ENCODE measurements at places on chromosomes 12 and 14. TPM values are rescaled to one million over a fixed set of nuclear protein-coding genes. Genes with fewer than 3 reads are reported as not detected.

Gene CTSG
- total RNA-seq: 2.4 TPM

Gene TAS2R50
- total RNA-seq: not detected

Gene SMIM41
- not detected for total RNA-seq

Gene B3GNT4
- total RNA-seq: not detected

Gene AMN
- not detected for total RNA-seq

Gene ANKRD33
- total RNA-seq: not detected

Gene CLEC2A
- not detected for total RNA-seq

Gene SLC35F4
- total RNA-seq: not detected

Gene ERG28
- 4.5 TPM for total RNA-seq

Gene IGFBP6
- total RNA-seq: 19.4 TPM

Gene GRIP1
- total RNA-seq: 1.7 TPM

Gene OASL
- 0.30 TPM for total RNA-seq

Gene LRRC9
- total RNA-seq: not detected

Gene SAV1
- total RNA-seq: 37.1 TPM

Gene KRT83
- not detected for total RNA-seq

Gene TGFB3
- total RNA-seq: 186 TPM

Gene NAA30
- total RNA-seq: 47.7 TPM

Gene GON7
- 10.3 TPM for total RNA-seq

Gene HOXC6
- 5.2 TPM for total RNA-seq

Gene TAS2R19
- total RNA-seq: 0.68 TPM

Gene KLRD1
- 0.17 TPM for total RNA-seq

Gene SFSWAP
- total RNA-seq: 34.3 TPM

Gene REP15
- 2.7 TPM for total RNA-seq

Gene RNF212B
- not detected for total RNA-seq

Gene CDC42BPB
- total RNA-seq: 40.3 TPM

Gene C14orf119
- 25.1 TPM for total RNA-seq

Gene C12orf54
- not detected for total RNA-seq
